NCI-H2227 treated with DMSO at 0.1 percent for 48 hours (cell line): ENCODE measurements at places on chromosomes 13 and 19.
A peak's percentile ranks its signal among the peaks of the same experiment; 100 is the strongest.

DNA sequence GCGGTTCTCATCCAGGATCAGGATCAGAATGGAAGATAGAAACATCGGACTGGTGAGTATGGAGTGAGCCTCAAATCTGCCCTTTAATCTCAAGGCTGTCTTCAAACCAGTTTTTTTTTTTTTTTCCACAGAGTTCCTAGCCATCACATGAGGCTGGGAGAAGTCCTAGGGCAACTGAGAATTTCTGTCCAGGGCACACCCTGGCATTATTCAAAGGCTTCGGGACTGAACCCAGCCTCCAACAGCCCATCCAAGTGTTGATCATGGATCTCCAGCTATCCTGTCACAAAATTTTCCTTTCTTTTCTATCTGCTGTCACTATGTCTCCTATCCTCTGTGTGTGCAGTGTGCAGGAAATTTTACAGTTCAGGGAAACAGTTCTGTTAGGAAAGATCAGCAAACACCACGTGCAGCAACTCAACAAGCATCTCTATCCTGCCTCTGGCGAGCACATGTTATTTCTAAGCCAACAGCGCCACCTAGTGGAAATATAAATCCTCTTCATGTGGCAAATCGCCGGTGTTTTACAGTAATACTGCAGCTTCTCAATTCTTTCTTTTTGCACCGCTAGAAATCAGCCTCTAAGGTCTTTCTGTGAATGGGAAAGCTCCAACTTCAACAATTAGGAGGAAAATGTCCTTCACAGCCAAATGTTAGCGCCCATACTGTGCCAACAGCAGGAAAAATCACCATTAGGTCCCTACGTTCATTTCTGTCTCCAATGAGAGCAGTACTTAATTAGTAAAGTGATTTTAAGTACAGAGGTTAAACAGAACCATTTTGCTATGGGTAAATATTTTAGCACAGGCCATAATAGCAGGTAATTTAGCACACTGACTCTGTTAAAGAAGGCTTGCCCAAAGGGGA lies 21.4 kb upstream of the ZNF181 start:
- DNase-seq, result peak; percentile 99

DNA sequence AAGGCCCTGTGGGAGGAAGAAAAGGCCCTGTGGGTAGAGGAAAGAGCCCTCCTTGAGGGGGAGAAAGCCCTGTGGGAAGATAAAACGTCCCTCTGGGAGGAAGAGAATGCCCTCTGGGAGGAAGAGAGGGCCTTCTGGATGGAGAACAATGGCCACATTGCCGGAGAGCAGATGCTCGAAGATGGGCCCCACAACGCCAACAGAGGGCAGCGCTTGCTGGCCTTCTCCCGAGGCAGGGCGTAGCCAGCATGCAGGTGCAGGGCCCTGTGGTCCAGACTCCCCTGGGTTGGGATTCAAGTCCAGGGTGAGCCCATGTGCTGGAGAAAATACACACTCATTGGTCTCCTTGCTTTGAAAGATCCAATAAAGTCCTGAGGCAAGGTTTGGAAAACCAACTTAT lies 4.1 kb downstream of the CCDC70 start:
- no peak for DNase-seq

DNA sequence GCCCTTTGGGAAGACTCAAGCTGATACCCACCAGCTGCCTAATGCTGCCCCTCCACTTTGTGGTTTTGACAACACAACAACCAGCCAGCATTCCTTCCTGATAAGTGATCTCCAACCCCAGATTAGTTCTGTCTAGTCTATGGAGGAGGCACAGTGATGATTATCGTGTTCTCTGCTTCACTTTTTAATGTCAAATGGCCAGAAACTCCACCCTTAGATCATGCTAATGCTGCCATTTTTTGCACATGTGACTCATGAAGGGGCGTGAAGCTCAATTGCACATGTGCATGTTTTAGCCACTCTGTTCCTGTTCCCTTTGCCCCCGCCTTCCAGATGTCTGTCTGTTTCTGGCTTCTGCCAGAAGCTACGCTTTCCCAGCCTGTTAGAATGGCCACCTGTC lies 199.8 kb downstream of the COG6 start:
- no peak for DNase-seq

GRCh38 chr13:20425819-20426219 lies 99.8 kb downstream of the CRYL1 start:
- no peak for DNase-seq

DNA sequence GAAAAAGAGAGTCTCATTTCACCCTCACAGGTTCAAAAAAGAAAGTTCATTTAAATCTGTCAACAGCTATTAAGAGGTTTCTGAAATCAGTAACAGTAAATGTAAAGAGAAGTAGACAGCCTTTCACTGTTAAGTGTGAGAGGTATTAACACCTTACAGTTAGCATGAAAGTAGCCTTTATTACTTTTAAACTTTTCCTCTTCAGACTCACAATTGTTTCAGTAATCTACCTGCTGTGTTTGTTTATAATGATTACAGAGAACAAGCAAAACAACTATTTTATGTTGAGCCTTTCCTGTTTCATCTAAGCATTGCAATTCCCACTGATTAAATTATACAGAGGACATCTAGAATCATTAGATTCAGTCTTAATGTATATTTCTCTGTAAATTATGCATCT lies 159.8 kb downstream of the PCDH9 start:
- no peak for DNase-seq

- no peak for DNase-seq
Observed at GRCh38 chr13:103537616-103538015, 471.4 kb upstream of the SLC10A2 start.

DNA sequence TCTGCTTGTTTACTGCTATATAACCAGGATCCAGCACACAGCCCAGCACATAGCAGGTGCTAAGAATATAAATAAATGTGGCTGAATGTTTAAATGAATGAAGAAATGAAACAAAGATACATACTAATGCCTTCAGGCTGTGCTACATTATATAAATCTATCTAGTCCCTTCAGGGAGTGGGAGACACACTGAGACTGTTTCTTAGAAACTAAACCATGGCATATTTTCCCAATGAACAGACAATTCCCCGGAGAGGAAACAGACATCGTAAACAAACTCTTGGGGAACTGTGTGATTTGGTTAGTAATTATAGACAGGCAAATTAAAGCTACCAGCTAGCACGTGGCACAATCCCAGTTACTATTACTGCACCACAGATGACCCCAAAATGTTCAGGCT lies 9.7 kb upstream of the FEM1A start:
- DNase-seq, result no peak

DNA sequence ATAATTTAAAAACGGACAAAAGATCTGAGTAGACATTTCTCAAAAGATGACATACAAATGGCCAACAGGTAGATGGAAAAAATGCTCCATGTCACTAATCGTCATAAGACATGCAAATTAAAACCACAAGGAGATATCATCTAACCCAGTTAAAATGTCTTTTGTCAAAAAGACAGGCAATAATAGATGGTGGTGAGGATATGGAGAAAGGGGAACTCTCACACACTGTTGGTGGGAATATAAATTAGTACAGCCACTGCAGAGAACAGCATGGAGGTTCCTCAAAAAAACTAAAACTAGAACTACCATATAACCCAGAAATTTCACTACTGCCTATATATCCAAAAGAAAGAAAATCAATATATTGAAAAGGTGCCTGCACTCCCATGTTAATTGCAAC lies 37.9 kb downstream of the OR10H4 start:
- DNase-seq, result no peak

DNA sequence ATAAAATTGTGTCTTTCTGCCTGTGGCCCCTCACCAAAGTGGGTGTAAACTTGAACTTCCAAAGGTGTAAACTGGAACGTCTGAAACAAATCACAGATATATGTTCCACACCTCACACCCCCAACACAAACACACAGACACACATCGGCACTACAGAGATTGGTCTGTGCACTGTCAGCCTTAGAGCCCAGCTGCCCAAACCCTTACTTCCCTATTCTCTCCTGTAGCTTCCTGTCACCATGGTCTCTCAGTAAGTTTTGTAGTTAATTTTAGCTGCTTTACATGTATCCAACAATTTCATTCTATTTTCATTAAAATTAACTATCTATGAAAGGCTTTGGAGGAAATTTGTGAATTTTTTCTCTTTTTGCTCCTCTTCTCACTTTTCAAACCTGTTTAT lies 5.4 kb downstream of the TM9SF2 start:
- no peak for DNase-seq

DNA sequence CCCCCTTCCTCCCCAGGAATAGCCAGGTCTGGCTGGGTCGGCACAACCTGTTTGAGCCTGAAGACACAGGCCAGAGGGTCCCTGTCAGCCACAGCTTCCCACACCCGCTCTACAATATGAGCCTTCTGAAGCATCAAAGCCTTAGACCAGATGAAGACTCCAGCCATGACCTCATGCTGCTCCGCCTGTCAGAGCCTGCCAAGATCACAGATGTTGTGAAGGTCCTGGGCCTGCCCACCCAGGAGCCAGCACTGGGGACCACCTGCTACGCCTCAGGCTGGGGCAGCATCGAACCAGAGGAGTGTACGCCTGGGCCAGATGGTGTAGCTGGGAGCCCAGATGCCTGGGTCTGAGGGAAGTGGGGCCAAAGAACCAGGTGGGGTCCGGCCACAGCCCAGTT lies 3.2 kb downstream of the KLK2 start:
- no peak for DNase-seq

GRCh38 chr19:31233295-31233800 lies 115.9 kb downstream of the TSHZ3 start:
- DNase-seq, result no peak

GRCh38 chr19:50728084-50728737 lies 5.0 kb downstream of the CLEC11A start:
- no peak for DNase-seq

- DNase-seq, result no peak
Observed at GRCh38 chr13:41411522-41411921, 45.8 kb upstream of the RGCC start.

- DNase-seq, result no peak
Observed at GRCh38 chr19:2259336-2259735, 3.1 kb upstream of the JSRP1 start.

DNA sequence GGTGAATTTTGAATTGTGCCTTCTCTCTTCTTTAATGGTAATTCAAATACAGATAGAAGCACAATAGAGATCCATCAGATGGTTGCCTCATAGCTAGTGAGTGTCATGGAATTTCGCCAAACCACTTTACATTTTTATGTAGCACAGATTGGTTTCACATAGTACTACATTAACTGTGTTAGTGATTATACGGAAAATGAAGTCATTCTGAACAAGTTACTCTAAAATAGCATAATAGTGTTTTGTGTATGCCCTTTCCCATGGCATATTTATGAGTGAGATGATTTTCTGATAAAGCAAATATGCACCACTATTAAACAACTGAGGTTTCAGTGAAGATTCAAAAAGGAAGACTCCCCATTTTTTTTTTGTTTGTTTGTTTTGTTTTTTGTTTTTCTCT lies 1623.5 kb downstream of the PCDH9 start:
- no peak for DNase-seq

GRCh38 chr13:91722267-91722884 lies 324.0 kb downstream of the GPC5 start:
- no peak for DNase-seq
